ENCODE measurements at places on chromosomes 3 and 15.

GRCh38 chr15:54722342-54722986 lies 474.3 kb downstream of the RSL24D1 start:
- no peak for DNase-seq

GRCh38 chr3:186909078-186909853 lies 21.1 kb upstream of the ST6GAL1 start:
- DNase-seq: no peak

DNA sequence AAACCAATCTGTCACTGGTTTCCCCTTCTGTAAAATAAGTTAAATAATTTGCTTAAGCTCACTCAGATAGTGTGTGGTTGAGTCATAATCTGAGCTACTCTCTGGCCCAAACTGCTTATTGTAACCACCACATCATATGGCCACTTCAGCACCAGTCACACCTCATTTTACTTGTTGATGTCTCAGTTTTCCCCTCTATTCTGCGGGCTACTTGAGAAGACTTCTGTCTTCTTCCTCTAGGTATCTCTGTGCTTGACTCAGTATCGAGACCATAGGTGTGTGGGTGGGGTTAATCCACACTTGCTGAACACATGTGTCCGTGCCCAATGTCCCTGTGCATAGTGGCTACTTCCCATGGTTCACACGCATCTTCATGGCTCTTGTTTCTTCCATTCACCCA lies 32.9 kb downstream of the CRYGS start:
- no peak for DNase-seq

DNA sequence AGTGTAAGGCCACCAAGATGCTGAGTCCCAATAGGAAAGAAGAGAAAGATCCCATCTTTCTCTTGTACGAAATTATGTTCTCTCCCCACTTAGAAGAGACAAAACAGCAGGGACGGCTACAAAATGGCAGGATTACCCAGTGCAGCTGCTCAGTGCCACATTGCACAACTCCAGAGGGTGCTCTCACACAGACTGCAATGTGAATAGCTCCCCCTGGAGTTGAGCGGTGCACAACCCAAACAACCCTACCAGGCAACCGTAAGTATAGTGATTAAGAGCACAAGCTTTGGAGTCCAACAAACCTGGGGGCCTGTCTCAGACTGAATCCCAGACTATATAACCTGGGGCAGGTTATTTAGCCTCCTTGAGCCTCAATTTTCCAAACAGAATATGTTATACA lies 3.1 kb upstream of the BHLHE40 start:
- no peak for DNase-seq
